Peyer's patch (tissue), 4 donors: ENCODE measurements at places on chromosomes 5 and 9. TPM values are rescaled to one million over a fixed set of nuclear protein-coding genes. Genes with fewer than 3 reads are reported as not detected.

CARTPT gene
- total RNA-seq: not detected

SLF1 gene
- total RNA-seq: 21.5 TPM

ORM2 gene
- not detected for total RNA-seq

LCN1 gene
- not detected for total RNA-seq

RAB3C gene
- total RNA-seq: 1.2 TPM

SPAAR gene
- total RNA-seq: 17.3 TPM

N4BP3 gene
- 2.5 TPM for total RNA-seq

MEIKIN gene
- not detected for total RNA-seq

SLC46A2 gene
- total RNA-seq: not detected

CARD9 gene
- total RNA-seq: 14.9 TPM

FOXD4L4 gene
- total RNA-seq: 0.67 TPM

TRPM3 gene
- total RNA-seq: 0.28 TPM

DBH gene
- not detected for total RNA-seq

SGCD gene
- total RNA-seq: 2.6 TPM

PCDHAC2 gene
- total RNA-seq: 1.7 TPM

RAI14 gene
- 6.5 TPM for total RNA-seq

PDE8B gene
- 1.4 TPM for total RNA-seq

CCDC69 gene
- 41.0 TPM for total RNA-seq

PCDHGA5 gene
- 1.8 TPM for total RNA-seq

HACD4 gene
- total RNA-seq: 1.2 TPM

PWWP2A gene
- total RNA-seq: 56.1 TPM

PIGO gene
- total RNA-seq: 30.5 TPM

TMED9 gene
- 45.7 TPM for total RNA-seq

OBP2B gene
- total RNA-seq: not detected

GLRA1 gene
- total RNA-seq: not detected

FAM81B gene
- not detected for total RNA-seq

DNM1 gene
- 85.8 TPM for total RNA-seq

FAM221B gene
- not detected for total RNA-seq

LIFR gene
- 26.0 TPM for total RNA-seq

GNA14 gene
- total RNA-seq: 3.9 TPM

TRAF1 gene
- 8.9 TPM for total RNA-seq

DEPDC1B gene
- total RNA-seq: 13.2 TPM

AIF1L gene
- total RNA-seq: 3.0 TPM

MYMK gene
- not detected for total RNA-seq

NUTM2G gene
- total RNA-seq: not detected

SOWAHA gene
- total RNA-seq: 128 TPM

PTPRD gene
- 146 TPM for total RNA-seq

NEUROG1 gene
- total RNA-seq: not detected

WNT8A gene
- total RNA-seq: not detected

CD74 gene
- total RNA-seq: 759 TPM

GPR150 gene
- total RNA-seq: 4.1 TPM

NFIB gene
- total RNA-seq: 163 TPM

HARS1 gene
- 24.3 TPM for total RNA-seq

CYLC2 gene
- not detected for total RNA-seq

SV2C gene
- not detected for total RNA-seq

LCN12 gene
- 7.9 TPM for total RNA-seq

DRD1 gene
- not detected for total RNA-seq

GABRA1 gene
- total RNA-seq: not detected
